ENCODE measurements at places on chromosomes 16 and 17. TPM values are rescaled to one million over a fixed set of nuclear protein-coding genes. Genes with fewer than 3 reads are reported as not detected.

DNA sequence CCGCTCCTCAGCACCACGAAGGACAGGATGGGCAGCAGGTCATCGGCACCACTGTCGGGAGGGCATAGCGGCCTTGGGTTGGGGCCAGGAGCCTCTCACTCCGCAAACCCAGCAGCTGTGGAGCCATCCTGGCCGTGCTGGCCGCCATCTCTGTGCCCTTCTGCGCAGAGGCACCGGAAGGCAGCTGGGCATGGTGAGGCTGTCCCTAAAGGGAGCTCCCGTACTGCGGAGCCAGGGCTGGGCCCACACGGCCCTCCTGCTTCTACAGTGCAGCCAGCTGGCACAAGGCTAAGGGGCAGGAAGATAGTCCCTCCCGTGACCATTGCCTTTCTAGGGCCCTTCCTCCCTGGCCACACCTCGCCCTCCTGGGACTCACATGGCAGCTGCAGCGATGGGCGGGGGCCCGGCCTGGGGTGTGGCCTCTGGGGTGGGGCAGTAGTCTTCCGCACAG lies 7.0 kb upstream of the SPATA2L start:
- no peak for DNase-seq

DNA sequence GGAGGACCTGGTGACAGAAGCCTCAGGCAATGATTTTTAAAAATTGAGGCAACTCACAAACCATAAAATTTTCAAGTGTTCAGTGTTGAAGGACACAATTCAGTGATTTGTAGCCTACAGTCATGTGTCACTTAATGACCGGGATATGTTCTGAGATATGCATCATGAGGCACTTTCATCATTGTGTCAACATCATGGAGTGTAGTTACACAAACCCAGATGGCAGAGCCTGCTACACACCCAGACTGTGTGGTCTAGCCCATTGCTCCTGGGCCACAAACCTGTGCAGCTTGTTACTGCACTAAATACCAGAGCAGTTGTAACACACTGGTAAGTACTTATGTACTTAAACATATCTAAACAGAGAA lies 1.6 kb downstream of the PRSS41 start:
- no peak for DNase-seq

DNA sequence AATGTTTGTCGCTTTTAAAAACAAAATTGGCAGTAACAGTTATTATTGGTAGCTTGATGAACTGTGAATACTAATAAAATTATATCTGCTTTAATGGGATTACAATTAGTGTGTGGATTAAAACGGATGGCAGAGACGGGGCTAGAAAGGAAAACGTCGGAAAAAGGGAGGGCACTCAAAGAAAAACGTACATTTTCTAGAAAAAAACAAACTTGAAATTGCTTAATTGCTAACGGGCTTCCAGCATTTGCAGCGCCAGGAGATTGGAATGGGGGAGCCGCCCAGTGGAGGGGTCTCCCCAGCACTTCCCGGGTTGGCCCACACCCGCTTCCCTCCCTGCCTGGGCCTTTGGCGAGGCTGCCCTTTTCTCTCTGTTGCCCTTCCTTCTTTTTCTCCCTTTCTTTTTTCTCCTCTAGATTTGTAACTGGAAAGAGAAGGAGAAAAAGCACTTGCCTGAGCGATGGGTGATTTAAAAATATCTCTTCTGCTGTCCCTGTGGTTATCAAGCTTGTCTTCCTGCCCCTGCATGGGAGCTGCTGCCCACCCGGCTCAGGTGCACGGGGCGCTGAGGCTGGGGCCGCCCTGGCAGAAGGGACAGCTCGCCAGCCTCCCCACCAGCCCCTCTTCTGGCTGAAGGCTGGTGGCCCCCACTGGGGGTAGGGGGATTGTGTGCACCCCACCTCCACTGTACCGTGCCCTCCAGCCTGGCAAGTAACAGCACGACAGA lies 5.9 kb downstream of the BAHCC1 start:
- no peak for DNase-seq

DNA sequence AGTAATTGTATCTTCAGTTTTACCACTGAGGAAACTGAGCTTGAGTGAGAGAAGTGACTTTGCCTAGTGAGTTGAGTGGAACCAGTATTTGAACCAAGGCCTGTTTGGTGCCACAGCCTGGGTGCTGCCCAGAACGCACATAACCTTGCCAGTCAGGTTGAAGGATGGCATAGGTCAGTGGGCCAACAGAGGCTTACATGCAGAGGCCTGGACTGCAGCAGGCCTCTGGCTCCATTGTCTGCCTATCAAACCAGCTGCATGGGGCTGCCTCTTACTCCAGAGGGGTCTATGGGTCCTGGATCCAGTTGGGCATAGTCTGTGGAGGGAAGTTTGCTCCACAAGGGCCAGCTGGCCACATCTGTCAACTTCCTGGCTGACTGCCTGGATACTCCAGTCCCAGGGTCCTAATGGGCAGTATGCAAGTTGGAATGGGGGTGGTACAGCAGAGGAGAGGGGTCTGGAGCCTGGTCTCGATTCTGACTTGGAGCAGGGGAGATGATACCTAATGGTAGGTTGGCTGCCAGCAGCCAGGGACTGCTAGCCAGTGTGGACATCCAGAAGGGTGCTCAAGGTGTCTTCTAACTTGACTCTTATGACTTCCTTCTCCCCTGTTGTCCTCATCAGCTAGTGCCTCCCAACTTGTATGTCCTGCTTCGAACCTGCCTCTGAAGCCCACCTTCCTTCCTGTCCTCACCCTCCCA lies 11.1 kb upstream of the RNF112 start:
- no peak for DNase-seq

- no peak for DNase-seq
Measured at GRCh38 chr16:30972872-30973271, 12.1 kb upstream of the HSD3B7 start.

GNGT2 gene
- polyA plus RNA-seq = 2.2 TPM

- DNase-seq = no peak
Measured at GRCh38 chr16:6548507-6548906, 784.1 kb upstream of the RBFOX1 start.

TK1 gene
- polyA plus RNA-seq = 23.2 TPM

FMNL1 gene
- polyA plus RNA-seq = 6.6 TPM

DNA sequence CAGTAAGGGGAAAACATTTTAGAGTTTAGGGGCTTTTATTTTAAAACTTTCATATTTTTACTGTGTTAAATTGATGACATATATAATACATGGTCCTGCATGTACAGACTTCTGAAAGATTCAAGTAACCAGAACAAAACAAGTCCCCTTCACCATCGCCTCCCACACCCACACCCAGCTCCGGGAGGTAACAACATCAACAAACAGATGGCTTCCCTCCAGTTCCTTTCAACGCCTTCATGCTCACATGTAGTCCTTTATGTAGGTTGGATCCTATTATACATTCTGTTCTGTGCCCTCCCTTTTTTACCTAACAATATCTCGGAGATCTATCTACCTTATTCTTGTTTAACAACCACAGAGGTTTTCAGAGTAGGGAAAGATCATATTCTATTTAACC lies 30.5 kb downstream of the GINS3 start:
- no peak for DNase-seq

DNA sequence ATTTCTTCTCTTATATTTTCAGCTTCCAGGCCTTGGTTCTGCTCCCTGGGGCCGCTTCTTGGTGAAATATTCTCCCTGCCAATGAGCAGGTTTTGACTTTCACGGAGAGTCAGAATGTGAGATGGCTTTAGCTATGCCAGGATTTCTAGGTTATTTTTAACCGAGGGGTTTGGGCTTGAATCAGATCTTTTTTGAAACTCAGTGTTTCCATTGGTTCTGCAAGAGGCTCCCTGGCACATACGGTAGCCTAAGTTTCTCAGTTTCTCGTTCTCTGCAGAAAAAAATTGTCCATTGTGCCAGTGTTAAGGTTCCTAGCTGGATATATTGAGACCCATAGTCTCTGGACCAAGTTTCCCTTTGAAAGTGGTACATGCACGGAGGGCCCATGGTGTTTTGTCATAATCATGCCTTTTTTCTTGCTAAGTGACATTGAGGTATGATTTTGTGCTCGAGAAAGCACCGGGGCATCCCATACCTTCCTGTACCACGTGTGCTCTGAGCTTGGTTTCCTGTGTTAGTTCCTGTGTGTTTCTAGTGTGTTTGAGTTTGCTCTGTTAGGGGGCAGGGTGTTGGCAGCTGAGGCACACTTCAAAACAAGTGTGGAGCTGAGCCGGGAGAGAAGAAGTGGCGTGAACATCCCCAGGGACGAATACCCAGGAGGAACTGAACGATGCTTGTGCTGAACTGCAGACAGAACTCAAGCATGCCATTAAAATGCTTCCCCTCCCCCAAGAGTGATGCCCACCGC lies 127.2 kb downstream of the HS3ST3B1 start:
- DNase-seq = no peak

DNA sequence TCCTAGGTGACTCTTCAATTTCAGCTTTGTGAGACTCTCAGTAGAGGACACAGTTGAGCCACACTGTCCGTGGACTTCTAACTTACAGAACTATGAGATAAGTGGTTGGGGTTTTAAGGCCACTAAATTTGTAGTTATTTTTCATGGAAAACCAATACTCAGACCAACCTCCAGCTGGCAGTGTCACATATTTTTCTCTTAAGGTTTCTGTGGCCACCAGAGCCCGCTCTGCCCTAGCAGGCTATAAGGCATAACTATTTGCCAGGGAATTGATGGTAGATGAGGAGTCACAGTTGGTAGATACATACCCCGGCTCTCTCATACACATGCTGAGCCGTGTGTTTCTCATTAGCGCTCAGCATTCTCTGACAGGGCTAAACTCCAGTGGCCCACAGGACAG lies 336.8 kb upstream of the MON1B start:
- DNase-seq = no peak

DOC2B gene
- 76.6 TPM for polyA plus RNA-seq

GGT6 gene
- 7.1 TPM for polyA plus RNA-seq

MYCBPAP gene
- polyA plus RNA-seq = 1.4 TPM

GRCh38 chr16:23508589-23509440 lies 1.5 kb downstream of the GGA2 start:
- no peak for DNase-seq

TBX6 gene
- 0.65 TPM for polyA plus RNA-seq

DNA sequence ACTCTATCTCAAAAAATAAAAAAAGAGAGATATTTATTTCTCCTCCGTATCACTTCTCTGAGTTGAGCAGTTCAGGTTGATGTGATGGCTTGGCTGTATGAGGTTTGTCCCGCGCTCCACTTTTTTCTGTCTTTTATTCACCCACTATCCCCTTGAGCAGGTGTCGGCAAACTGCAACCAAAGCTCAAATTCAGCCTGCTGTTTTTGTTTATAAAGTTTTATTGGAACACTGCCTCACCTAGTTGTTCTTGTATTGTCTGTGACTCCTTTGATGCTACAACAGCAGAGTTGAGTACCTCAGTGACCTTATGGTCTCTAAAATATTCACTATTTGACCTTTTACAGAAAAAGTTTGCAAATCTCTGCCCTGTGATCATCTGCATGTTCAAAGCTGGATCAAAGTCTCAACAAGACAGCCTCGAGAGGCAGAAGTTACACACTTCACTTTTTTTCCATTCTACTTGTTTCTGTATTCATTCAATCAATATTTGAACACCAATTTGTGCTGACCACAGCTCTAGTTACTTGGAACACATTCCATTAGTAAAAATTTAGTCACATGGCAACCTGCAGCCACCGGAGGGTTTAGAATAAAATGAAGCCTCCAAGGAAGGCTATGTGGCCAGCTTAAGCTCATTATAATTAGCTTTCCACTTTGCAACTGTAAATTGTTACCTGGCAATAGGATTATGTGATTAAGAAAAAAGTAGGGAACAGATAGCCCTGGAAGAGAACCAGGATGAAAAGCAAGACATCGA lies 945.8 kb downstream of the KCNJ2 start:
- DNase-seq = no peak

DNA sequence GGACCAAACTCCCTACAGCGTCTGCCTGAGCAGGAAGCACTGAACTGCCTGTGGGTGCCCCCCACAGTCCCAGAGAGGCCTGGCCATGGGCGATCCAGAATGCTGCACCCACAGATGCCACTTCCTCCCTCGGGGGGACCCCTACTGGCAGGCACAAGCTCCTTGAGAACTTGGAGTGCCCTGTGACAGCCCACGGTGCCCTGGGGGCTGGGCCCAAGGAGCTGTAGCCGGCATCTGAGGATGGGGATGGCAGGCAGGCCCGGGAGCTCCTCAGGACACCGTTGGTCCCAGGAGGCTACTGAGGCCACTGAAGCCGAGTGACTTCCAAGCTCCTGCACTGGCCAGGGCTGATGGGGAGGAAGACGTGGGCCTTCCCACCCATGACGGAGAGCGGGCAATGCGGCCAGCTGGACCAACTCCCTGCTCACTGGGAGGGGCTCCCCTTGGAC lies 15.1 kb upstream of the RASD1 start:
- DNase-seq = no peak

TBC1D3K gene
- polyA plus RNA-seq = not detected

CCL17 gene
- not detected for polyA plus RNA-seq
